ENCODE measurements at places on chromosomes 2 and 18. TPM values are rescaled to one million over a fixed set of nuclear protein-coding genes. Genes with fewer than 3 reads are reported as not detected.
A peak's percentile ranks its signal among the peaks of the same experiment; 100 is the strongest.

Gene PKDCC
- 0.84 TPM for total RNA-seq

- no peak for DNase-seq
- no peak overlapping the region for H3K4me3 ChIP-seq
- H3K36me3 ChIP-seq: no peaks in the 10 kb centered on the region
- H3K27me3 ChIP-seq: no peaks in the 10 kb centered on the region
Measured at GRCh38 chr18:75016025-75016717, 192.8 kb downstream of the PTGR3 start.

Gene IGFBP5
- total RNA-seq: 3.9 TPM

GRCh38 chr2:85887566-85888019, 1.2 kb downstream of the ST3GAL5 start:
- H3K27me3 ChIP-seq: no peaks in the 10 kb centered on the region
- DNase-seq: no peak

DNA sequence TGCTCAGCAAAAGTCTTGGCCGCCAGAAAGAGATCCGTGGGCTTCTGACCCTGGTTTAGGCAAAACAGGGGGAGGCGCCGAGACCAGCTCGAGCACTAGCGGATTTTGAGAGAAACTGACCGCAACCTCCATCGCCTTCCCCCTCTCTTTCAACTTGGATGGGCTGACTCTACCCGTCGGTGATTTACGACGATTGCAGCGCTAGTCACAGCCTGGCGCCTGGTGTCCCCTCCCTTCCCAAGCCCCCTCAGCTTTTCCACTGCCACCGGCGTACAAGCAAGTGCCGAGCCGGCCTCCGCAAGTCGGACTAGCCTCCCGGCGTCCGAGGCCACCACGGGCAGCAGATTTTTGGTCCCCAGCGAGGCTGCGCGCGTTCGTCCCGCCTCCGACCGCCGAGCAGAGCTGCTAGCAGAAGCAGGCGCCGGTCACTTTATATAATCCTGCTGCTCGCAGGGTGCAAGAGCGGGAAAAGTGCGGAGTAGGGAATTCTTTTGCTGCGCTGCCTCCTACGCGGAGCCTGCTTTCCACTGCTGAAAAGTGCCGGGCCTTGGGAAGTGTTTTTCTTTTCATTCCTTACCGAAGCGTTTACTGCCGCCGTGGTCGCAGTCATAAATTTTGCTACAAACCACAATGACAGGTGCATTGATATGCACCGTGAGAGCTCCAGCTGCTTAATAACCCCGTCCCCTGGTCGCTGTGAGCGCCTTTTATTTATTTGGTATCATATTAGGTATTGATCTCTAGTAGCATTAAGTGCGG, 7.7 kb downstream of the HOXD3 start:
- H3K36me3 ChIP-seq: no peaks in the 10 kb centered on the region
- no peak for DNase-seq

DNA sequence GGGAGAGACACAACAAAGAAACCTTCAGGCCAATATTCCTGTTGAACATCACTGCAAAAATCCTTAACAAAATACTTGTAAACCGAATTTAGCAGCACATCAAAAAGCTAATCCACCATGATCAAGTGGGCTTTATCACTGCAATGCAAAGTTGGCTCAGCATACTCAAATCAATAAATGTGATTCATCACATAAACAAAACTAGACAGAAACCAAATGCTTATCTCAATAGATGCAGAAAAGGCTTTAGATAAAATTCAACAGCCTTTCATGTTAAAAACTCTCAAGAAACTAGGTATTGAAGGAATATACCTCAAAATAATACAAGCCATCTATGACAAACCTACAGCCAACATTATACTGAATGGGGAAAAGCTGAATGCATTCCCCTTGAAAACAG, 20.6 kb downstream of the GTF2A1L start:
- no peak for DNase-seq
- H3K27ac ChIP-seq: no peak overlapping the region
- H3K27me3 ChIP-seq: no peaks in the 10 kb centered on the region
- no peaks in the 10 kb centered on the region for H3K4me1 ChIP-seq
- H3K4me3 ChIP-seq: no peak overlapping the region

Gene ACMSD
- total RNA-seq: not detected

Gene NT5C1B
- not detected for total RNA-seq

- peak; percentile 16 for DNase-seq
- peaks cover 18% of the 10 kb centered on the region for H3K36me3 ChIP-seq
- no peak overlapping the region for H3K4me3 ChIP-seq
Measured at GRCh38 chr2:241412144-241412543, 56.1 kb downstream of the FARP2 start.

DNA sequence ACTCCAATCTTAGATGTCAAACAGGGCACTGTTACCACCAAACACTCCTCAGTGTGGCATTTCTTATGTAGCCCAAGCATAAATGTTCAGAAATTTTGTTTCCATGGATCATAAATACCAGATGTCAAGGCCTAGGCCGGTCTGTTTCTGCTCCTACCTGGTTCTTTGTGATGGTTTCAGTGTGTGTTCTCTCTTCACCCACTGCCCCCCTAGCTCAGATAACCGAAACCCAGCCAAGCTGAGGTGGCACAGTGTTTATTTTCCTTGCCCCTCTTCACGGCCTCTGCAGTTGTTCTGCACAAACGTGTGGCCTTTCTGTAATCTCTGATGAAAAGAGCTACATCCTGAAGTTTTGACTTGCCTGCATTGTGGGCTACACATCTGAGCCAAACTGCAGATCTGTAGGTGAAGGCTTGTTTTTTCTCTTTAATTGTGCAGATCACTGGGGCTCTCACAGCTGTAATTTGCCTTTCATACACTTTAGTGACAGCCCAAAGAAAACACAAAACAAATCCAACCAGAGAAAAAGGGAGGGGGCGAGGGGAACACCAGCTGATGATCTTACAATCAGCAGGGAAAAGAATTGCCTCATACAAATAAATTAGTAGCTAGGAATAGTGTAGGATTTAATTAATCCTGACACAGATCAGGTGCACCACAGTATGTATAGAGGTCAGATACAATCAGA, 99.1 kb downstream of the NRP2 start:
- H3K27me3 ChIP-seq: 0 out of 2 replicates have a peak, but pooled peaks cover 3% of the 10 kb centered on the region
- H3K4me1 ChIP-seq: peaks cover 8% of the 10 kb centered on the region
- H3K36me3 ChIP-seq: no peaks in the 10 kb centered on the region
- H3K27ac ChIP-seq: no peak overlapping the region
- DNase-seq: no peak

Gene TMEM247
- total RNA-seq: not detected

DNA sequence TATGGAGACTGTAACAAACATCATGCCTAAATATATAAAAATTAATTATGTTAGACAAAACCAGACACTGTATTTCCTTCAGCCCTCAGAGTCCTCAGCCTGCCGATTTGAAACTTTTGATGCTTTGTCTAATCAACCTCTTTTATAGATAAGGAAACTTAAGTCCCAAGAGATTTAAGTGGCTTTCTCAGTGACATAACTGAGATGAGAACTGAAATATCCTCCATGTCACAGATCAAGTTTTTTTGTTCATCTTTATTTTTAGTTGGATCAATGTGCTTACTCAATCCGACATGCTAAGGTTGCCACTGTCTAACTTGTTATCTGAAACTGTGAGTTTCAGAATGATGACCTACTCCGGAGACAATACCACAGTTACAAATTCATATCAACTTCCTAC, 72.3 kb downstream of the BARD1 start:
- H3K27me3 ChIP-seq: no peaks in the 10 kb centered on the region
- no peaks in the 10 kb centered on the region for H3K36me3 ChIP-seq
- no peaks in the 10 kb centered on the region for H3K4me1 ChIP-seq
- no peak overlapping the region for H3K27ac ChIP-seq

Gene GCKR
- total RNA-seq: not detected

Gene C2orf80
- total RNA-seq: not detected

- no peak overlapping the region for H3K27ac ChIP-seq
- no peaks in the 10 kb centered on the region for H3K4me1 ChIP-seq
- no peak overlapping the region for H3K4me3 ChIP-seq
- no peaks in the 10 kb centered on the region for H3K27me3 ChIP-seq
- DNase-seq: no peak
Measured at GRCh38 chr2:211730215-211730614, 808.4 kb downstream of the ERBB4 start.

GRCh38 chr2:68027959-68028358, 34.8 kb downstream of the C1D start:
- H3K4me3 ChIP-seq: no peak overlapping the region
- H3K27ac ChIP-seq: no peak overlapping the region
- no peaks in the 10 kb centered on the region for H3K4me1 ChIP-seq

DNA sequence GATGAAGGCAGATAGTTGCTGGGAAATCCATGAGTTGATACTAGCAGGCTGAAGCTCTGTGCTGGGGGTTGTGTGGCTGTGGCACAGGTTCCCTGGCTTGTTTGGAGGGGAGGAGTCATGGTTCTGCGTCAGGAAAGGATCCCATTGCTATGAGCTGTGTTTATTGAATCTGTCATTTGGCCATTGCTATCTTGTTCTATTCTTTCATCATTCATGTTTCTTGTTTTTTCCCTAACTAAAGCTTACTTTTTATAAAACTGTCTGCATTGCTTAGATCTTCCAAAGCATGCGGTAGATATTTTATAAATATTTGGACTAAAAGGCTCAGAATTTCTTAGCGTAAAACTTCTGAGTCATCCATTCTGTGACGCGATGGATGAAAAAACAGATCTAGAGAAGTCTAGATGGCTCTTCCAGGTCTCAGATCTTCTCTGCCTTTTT, 335.3 kb downstream of the PTPRM start:
- H3K4me1 ChIP-seq: no peaks in the 10 kb centered on the region
- no peaks in the 10 kb centered on the region for H3K27me3 ChIP-seq
- DNase-seq: no peak
- no peak overlapping the region for H3K4me3 ChIP-seq

Gene CCBE1
- total RNA-seq: 0.84 TPM

DNA sequence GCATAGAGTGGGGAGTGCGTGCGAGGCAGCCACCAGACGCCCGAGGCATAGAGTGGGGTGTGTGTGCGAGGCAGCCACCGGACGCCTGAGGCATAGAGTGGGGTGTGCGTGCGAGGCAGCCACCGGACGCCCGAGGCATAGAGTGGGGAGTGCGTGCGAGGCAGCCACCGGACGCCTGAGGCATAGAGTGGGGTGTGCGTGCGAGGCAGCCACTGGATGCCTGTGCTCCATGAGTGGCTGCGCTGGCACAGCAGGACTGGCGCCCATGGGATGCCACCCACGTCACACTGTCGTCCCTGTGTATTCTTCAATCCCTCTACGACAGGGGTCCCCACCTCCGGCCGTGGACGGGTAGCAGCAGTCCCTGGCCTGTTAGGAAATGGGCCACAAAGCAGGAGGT, 221.9 kb downstream of the HDAC4 start:
- no peak overlapping the region for H3K4me3 ChIP-seq
- no peaks in the 10 kb centered on the region for H3K4me1 ChIP-seq
- no peaks in the 10 kb centered on the region for H3K27me3 ChIP-seq
- no peak for DNase-seq

- H3K27ac ChIP-seq: no peak overlapping the region
- no peak for DNase-seq
- no peak overlapping the region for H3K4me3 ChIP-seq
- no peaks in the 10 kb centered on the region for H3K27me3 ChIP-seq
- no peaks in the 10 kb centered on the region for H3K4me1 ChIP-seq
Measured at GRCh38 chr18:71743634-71744033, 800.5 kb downstream of the CBLN2 start.

DNA sequence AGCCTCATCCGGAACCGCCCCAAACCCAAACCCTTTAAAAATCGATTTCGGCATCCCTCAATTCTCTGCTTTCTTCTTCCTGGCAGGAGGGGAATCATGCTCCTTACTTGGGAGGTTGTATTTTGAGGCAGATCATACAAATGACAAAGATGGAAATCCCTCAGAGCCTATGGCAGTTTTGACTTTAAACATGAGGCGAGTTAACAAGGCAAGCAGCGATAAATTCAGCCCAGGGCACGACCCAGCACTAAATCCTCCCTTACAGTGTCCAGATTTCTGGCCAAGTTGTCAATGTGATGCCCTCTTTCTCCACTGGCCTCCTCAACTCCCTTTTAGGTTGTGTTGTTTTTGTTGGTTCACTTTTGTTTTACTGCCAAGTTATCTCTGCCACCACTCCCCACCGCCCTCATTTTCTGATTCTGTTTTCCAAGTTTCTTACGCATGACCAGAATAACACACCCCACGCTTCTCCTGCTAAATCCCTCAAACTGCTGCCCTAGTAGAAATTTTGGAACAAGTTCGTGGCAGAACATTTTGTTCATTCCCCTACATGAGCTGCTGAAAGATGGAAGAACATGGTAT, 68.3 kb downstream of the CTAGE1 start:
- H3K4me3 ChIP-seq: peak overlapping the region; percentile 41
- H3K36me3 ChIP-seq: no peaks in the 10 kb centered on the region
- peaks cover 38% of the 10 kb centered on the region for H3K4me1 ChIP-seq
- DNase-seq: no peak
- H3K27me3 ChIP-seq: no peaks in the 10 kb centered on the region

DNA sequence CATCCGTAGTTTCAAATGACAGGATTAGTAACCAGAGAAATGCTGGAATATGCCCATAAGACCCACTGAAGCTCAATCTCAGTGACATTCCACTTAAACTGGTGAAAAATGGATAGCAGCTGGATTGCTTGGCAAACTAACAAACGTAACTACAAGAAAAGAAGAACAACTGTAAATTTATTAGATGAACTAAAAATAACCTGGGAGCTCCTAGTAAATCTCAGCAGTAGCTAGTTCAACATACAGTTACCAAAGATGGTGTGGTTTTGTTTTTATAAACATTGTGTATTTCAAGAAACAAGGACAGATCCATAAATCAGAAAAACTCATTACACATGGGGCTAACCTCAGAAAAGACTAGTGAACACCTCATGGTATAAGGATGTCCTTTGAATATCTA, 531.9 kb downstream of the XIRP2 start:
- 0 out of 2 replicates have a peak, but pooled peaks cover 8% of the 10 kb centered on the region for H3K27me3 ChIP-seq
- H3K4me1 ChIP-seq: no peaks in the 10 kb centered on the region
- no peaks in the 10 kb centered on the region for H3K36me3 ChIP-seq
- H3K27ac ChIP-seq: no peak overlapping the region
- H3K4me3 ChIP-seq: no peak overlapping the region
- no peak for DNase-seq

Gene KANSL1L
- total RNA-seq: 6.7 TPM

- no peak overlapping the region for H3K4me3 ChIP-seq
- H3K27ac ChIP-seq: no peak overlapping the region
- 0 out of 2 replicates have a peak, but pooled peaks cover 4% of the 10 kb centered on the region for H3K36me3 ChIP-seq
- no peak for DNase-seq
- no peaks in the 10 kb centered on the region for H3K27me3 ChIP-seq
- no peaks in the 10 kb centered on the region for H3K4me1 ChIP-seq
Measured at GRCh38 chr2:191369034-191369433, 123.8 kb downstream of the MYO1B start.

Gene FBXO36
- total RNA-seq: 3.8 TPM

Gene RHBDD1
- total RNA-seq: 73.8 TPM
